Activated T-cell treated with anti-CD3 and anti-CD28 coated beads, Interleukin-2, amount 50 U/mL, for 24 hours (primary cell): ENCODE measurements at places on chromosomes 11 and 22.

DNA sequence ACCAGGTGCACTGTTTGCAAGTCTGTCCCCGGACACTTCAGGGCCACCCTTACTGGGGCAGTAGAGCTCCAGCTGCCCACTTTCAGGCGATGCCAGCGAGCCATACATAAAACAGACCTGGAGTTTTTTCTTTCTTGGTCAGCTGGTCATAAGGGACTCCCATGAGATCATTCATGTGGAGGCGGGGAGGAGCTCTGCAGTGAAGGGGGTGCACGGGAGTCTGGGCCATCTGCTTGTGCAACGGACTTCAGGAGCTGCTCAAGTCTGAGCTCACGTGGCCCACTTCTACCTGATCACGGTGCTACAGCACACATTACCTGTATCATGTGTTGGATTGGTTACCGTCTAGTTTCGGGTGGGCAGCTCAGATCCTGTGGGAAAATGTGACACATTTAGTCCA lies 9.2 kb upstream of the MRGPRF start:
- H3K27me3 ChIP-seq: no peaks in the 10 kb centered on the region
- DNase-seq: no peak
- no peaks in the 10 kb centered on the region for H3K4me1 ChIP-seq

GRCh38 chr22:25964961-25965730 lies 204.1 kb upstream of the SEZ6L start:
- no peak overlapping the region for H3K27ac ChIP-seq
- no peak for DNase-seq
- peaks cover 5% of the 10 kb centered on the region for H3K4me1 ChIP-seq

DNA sequence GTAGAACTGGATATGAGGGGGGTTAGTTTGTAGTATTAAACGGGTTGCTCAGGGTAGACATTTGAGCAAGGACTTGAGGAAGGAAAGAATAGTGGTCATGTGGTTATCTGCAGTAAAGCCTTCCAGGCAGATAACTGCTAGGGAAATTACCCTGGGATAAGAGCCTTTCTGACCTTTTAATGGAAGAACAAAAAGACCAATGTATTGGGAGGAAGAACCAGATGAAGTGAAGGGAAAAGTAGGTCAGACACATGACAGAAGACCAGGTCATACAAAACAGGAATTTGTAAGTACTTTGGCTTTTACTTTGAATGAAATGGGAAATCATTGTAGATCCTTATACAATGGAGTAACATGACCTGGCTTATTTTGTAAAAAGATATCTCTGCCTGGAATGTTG lies 241.9 kb upstream of the CTSC start:
- no peak overlapping the region for H3K4me3 ChIP-seq
- no peak for DNase-seq

GRCh38 chr11:78985663-78986062 lies 411.0 kb upstream of the NARS2 start:
- no peaks in the 10 kb centered on the region for H3K4me1 ChIP-seq
- peaks cover 2% of the 10 kb centered on the region for H3K27me3 ChIP-seq
- H3K36me3 ChIP-seq: no peaks in the 10 kb centered on the region
- H3K4me3 ChIP-seq: no peak overlapping the region
- H3K27ac ChIP-seq: no peak overlapping the region

DNA sequence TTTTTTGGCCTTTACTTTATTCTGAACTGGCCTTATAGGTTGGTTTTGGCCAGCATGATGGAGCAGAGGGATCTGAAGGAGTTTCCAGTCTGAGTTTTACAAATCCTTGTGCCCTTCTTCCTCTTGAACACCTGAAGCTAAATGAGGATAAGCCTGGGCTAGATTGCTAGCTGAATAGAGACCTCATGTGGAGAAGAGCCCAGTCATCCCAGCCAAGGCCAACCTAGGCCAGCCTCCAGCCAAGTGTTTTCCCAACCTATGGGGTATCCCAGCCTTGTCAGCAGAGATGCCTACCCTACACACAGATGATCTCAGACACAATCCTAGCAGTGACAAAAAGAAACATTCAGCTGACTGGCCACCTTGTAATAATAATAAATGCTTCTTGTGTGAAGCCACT lies 966 bp upstream of the CASP12 start:
- no peak overlapping the region for H3K27ac ChIP-seq
- H3K27me3 ChIP-seq: no peaks in the 10 kb centered on the region
- peaks cover 9% of the 10 kb centered on the region for H3K36me3 ChIP-seq
- H3K4me1 ChIP-seq: peaks cover 25% of the 10 kb centered on the region

GRCh38 chr11:73949246-73949645 lies 1.6 kb upstream of the DNAJB13 start:
- H3K4me3 ChIP-seq: no peak overlapping the region
- H3K27me3 ChIP-seq: no peaks in the 10 kb centered on the region
- no peak overlapping the region for H3K27ac ChIP-seq
- no peak for DNase-seq
- H3K4me1 ChIP-seq: no peaks in the 10 kb centered on the region

DNA sequence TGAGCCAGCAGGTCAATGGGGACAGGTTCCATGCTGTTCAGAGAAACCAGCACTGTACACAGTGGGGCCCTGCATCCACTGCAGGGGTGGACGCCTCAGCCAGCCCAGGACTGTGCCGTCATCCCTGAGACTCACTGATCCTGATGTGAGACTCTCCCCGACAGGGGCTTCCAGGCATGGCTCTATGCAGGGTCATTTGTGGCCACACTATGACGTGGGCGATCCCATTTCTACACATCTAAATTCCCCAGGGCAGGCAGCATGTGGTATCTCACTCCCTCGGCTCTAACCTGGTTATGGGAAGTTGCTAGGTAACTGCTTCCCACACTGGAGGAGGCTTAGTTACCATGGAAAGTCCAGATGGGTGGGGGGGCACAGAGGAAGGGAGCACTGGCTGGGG lies 14.2 kb upstream of the FAM83F start:
- H3K36me3 ChIP-seq: peaks cover 11% of the 10 kb centered on the region
- DNase-seq: no peak
- no peak overlapping the region for H3K4me3 ChIP-seq
- peaks cover 28% of the 10 kb centered on the region for H3K4me1 ChIP-seq

- DNase-seq: no peak
- H3K27me3 ChIP-seq: peaks cover 2% of the 10 kb centered on the region
- H3K27ac ChIP-seq: no peak overlapping the region
- no peaks in the 10 kb centered on the region for H3K36me3 ChIP-seq
Measured at GRCh38 chr22:28410050-28410816, 269.4 kb downstream of the TTC28 start.

DNA sequence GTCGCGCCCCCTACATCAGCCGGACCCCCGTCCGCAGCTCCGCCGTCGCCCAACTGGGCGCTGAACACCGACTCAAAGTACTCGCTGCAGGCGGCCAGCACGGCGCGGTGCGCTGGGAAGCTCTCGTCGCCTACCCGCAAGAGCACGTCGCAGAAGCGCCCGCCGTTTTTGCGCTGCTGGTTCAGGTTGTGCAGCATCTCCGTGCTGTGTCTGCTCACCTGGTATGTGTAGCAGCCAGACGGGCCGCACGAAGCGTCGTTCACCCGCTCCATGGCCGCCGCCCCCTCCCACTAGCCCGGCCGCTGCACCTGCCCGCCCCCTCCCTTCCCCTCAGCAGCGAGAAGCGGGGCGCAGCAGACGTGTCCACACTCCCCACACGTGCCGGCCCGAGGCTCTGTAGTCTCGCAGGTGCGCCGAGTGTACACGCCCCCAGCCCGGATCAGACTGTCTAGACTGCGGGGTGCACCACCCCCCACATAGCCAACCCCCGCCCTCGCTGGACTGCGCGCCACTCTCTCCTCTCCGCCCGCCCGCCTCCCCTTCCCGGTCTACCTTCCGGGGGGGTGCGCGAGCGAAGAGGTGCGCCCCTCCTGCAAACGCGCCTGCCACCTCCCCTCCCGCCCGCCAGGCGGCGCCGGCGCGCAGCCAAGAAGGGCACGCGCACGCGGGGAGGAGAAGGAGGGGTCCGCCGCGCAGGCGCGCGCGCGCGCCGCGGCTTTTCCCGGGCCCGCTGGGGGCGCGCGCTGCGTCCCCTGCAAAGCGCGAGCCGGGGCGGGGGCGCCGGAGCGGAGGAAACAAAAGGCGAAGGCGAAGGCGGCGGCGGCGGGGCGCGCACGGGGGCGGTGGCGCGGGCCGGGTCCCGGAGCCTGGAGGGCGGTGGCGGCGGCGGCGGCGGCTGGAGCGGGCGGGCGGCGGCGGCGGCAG lies 553 bp downstream of the PATZ1 start:
- H3K27me3 ChIP-seq: no peaks in the 10 kb centered on the region
- DNase-seq: peak; percentile 94
- peak overlapping the region; percentile 92 for H3K4me3 ChIP-seq

- peak overlapping the region; percentile 98 for H3K27ac ChIP-seq
- DNase-seq: no peak
- H3K36me3 ChIP-seq: peaks cover 36% of the 10 kb centered on the region
- peaks cover 39% of the 10 kb centered on the region for H3K4me1 ChIP-seq
Measured at GRCh38 chr11:57656885-57657193, 723 bp upstream of the CLP1 start.

GRCh38 chr22:35587447-35587870 lies 29.7 kb downstream of the MB start:
- H3K27me3 ChIP-seq: peaks cover 4% of the 10 kb centered on the region
- H3K4me3 ChIP-seq: no peak overlapping the region
- no peak overlapping the region for H3K27ac ChIP-seq
- H3K4me1 ChIP-seq: no peaks in the 10 kb centered on the region
- DNase-seq: no peak

DNA sequence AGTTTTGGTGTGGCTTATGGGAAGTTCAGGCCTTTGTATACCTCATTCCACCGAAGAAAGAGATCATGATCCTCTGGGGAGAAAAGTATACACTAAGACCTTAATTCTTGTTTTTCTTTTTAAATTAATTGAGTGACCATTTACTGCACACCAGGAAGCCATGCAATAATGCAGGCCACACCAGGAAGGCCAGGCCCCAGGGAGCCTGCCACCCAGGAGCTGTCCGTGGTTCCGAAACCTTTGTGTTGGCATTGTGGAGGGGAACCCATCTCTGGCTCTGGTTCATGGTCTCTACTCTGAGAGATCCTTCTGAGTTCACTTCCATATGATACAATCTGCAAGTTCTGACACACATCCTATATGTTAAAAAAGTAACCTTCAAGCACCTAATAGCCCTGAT lies 291.8 kb downstream of the MIAT start:
- peaks cover 40% of the 10 kb centered on the region for H3K27me3 ChIP-seq
- DNase-seq: no peak
- H3K4me1 ChIP-seq: no peaks in the 10 kb centered on the region

- H3K27me3 ChIP-seq: no peaks in the 10 kb centered on the region
- peaks cover 24% of the 10 kb centered on the region for H3K4me1 ChIP-seq
- H3K27ac ChIP-seq: no peak overlapping the region
- H3K36me3 ChIP-seq: no peaks in the 10 kb centered on the region
- no peak overlapping the region for H3K4me3 ChIP-seq
Measured at GRCh38 chr22:41403532-41404318, 22.0 kb downstream of the TEF start.

GRCh38 chr11:100863080-100863581 lies 176.0 kb downstream of the ARHGAP42 start:
- H3K4me1 ChIP-seq: no peaks in the 10 kb centered on the region
- no peaks in the 10 kb centered on the region for H3K27me3 ChIP-seq
- no peak overlapping the region for H3K27ac ChIP-seq
- DNase-seq: no peak

GRCh38 chr22:43008509-43008908 lies 6.4 kb downstream of the PACSIN2 start:
- no peak overlapping the region for H3K27ac ChIP-seq
- H3K36me3 ChIP-seq: peaks cover 2% of the 10 kb centered on the region
- H3K4me3 ChIP-seq: no peak overlapping the region
- no peaks in the 10 kb centered on the region for H3K27me3 ChIP-seq

DNA sequence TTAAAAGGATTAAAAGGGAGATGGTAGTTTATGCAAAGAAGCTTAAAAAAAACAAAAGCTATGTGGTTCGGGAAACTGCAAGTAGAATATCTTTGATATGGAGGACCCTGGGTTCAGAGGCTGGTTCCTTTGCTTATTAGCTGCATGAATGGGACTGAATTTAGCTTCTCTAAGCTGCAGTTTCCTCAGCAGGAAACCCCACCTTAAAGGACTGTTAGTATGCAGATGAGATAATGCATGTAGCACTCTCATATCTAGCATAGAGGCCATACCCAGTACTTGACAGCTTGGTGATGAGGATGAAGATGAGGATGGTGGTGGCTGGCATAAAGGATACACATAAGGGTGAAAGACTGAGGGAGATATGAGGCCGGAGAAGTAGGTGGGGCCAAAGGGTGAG lies 134.6 kb downstream of the RRAS2 start:
- no peak for DNase-seq
- no peaks in the 10 kb centered on the region for H3K36me3 ChIP-seq
- no peak overlapping the region for H3K4me3 ChIP-seq

DNA sequence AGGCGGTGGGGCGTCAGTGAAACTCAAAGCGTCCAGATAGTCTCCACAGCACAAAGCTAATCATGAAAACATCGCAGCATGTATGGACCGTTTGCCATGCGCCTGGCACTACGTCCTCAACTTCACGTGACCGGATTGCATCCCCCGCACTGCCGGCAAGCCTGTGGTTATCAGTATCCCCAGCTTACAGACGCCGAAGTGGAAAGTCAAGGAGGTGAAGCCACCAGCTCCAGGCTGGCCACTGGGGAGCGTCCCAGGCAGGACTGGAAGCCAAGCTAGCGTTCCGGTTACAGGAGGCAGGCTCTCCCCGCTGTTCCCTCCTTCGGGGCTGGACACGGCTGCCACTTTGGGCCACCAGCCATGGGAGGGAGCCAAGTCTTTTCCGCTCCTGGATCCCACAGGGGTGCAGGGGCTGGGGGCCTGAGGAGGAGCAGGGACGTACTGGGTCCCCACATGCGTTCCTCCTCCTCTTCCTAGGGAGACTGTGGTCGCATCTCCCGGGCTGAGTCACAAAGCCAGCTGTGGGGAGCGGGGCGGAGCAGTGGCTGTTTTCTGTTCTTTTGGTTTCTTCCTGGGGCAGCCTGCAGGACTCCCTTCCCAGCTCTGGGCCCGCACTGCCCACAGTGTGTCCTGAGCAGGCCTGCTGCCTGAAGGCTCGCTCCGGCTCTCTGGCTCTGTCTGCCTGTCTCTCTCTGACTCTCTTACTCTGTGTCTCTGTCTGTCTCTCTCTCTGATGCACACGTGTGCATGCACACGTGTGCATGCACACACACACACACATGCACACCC lies 4.3 kb upstream of the OSBPL5 start:
- H3K27ac ChIP-seq: peak overlapping the region; percentile 56
- peak; percentile 50 for DNase-seq
- peak overlapping the region; percentile 58 for H3K4me3 ChIP-seq
- H3K36me3 ChIP-seq: no peaks in the 10 kb centered on the region
- peaks cover 27% of the 10 kb centered on the region for H3K4me1 ChIP-seq
